ENCODE measurements at places on chromosomes 2 and 18.

DNA sequence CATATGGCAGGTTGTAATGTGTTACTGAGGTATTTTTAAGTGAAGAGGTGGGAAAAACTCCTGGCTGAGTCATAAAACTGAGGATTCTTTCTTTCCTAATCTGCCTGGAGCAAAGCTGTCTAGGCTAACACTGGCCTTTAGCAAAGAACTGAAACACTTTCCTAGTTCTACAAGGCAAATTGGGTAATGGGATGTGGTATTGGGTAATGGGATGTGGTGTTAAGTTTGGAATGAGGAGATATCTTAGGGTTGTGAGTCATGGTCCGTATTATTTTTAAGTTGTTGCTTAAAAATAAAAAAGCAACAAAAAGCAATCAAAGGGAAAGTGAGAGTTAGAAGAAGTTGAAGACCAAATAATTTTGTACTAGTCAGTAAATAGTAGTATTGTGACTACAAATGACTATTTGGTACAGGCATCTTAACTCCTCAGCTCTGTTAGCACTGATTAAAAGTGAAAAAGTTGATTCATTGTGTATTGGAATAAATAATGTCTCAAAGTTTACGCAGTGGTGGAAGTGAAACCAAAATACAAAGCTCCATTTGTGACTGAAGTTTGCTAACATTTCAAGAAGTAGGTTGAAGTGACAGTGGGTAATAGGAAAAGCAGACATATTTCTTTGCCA is 216.8 kb downstream of the CAMKMT start:
- DNase-seq, result no peak

GRCh38 chr2:8217468-8218030 is 464.3 kb upstream of the ID2 start:
- DNase-seq, result no peak

- DNase-seq, result no peak
These were observed 33.0 kb upstream of the PTH2R start for GRCh38 chr2:208373460-208374089.

DNA sequence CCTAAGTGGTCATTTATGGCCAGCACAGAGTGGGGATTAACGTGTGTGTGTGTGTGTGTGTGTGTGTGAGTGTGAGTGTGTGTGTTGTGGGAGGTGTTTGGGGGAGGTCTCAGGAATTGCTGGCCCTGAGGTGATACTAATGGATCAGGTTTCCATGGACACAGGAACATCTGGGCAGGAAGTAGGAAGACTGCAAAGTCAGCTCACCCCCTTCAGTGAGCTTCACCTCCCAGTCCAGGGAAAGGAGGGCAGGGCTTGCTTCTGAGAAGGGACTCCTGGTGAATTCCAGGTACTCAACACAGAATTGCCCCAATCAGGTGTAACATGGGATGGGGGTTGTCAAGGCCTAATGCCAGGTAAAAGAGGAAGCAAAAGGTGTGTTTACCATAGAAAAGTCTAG is 30.3 kb upstream of the IL1R1 start:
- no peak for DNase-seq

DNA sequence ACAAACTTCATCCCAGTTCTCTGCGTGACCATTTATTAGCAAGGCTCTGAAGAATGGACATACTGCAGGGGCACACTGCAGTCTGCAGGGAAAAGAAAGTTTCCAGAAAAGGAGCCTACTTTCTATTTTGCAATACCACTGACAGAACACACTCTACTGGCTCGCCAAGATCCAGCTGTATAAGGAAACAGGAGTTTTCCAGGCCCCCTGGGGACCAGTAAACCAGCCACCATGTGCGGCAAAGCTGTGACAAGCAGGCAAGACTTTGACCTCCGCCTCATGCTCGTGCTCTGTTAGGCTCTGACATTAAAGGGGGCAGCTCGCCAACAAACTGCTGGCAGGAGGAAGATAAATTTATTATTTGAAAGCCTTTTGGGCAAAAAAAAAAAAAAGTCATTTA is 67.3 kb downstream of the CCBE1 start:
- no peak for DNase-seq

DNA sequence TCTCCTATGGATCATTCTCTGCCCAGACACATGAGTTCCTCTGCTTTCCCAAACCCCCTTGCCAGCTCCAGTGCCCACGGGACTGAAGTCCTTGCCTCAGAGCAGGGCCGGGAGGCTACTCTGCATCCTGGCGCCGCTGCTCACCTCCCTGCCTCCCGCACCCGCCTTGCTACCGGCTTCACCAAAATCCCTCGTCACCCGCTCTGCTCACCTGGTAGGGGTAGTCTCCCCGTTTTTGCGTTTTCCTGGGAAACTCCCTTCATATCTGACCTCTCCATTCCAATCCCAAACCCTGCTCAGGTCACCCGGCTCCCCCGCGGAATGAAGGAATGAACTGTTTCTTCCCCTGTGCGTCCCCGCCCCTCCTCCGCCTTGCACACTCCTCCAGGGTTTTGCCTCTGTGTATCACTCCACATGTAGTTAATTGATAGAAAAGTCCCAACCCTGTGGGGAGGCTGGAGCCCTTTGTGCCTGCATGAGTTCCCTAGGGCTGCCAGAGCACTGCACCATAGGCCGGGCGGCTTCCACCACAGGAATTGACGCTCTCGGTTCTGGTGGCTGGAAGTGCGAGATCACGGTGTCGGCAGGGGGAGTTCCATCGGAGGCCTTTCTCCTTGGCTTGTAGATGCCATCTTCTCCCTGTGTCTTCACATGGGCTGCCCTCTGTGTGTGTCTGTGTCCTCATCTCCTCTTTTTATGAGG is 2.0 kb upstream of the DGKD start:
- DNase-seq, result no peak

GRCh38 chr18:42052122-42052708 is 97.2 kb downstream of the PIK3C3 start:
- DNase-seq, result no peak

DNA sequence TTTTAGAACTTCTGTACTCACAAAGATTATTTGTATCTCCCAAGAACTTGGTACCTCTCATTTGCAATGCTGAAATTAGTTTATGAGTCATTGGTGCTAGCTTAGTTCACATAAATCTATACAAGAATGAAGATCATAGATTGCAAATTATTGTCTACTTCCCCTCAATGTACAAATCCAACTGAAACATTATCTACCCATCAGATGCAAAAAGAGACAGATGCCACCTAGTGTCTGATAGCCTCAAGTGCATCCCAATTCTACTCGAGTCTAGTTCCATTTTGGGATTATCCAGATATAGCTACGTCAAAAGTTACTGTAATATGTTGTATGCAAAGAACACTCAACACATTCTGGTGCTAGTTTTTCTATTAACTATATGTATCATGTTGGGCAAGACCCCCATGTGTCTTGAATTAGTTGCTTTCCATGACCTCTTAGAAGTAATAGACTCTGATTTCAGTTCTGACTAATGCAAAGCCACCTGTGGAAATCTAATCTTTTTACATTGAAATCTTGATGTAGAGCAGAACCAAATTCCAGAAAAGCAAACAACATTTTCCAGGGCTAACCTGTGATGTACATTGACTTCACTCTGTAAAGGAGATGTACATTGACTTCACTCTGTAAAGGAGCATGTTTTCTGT is 210.0 kb downstream of the RBM43 start:
- DNase-seq, result peak; percentile 9

- no peak for DNase-seq
These were observed 29.7 kb upstream of the FAHD2A start for GRCh38 chr2:95372845-95373244.

DNA sequence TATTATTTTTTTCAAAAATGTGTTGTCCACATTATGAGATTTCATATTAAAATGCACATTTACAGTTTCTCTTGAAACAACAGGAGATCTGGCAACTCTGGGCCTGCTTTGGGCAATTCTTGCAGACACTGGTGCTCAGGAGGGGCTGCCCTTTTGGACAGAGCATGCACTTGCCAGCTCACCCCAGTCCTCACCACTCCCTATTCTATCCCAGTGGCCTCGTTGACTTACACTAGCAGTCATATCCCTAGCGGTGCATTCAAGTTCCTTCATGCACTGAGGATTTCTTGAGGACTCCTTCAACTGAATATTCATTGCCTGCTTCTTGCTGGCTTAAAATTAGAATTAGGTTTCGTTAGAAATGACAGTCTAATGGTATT is 87.9 kb upstream of the FHL2 start:
- no peak for DNase-seq

DNA sequence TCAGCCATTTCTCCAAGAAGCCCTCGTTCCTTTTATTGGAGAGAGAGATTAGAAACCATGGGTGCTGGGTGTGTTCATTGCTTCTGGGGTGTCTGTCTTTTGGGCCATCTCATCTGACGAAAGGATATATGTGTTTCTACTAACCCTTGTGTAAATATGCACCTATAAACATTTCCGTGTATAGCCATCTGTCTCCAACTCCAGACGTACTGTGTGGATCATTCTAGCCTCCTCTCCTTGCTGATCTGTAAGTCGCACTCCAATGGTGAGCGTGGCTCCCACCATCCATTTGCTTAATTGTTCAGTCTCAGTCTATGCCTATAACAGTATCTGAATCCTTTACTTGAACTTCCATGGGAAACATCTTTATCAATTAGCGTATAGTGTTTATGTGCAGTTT is 1.8 kb downstream of the RBFA start:
- no peak for DNase-seq

GRCh38 chr18:75562216-75562615 is 134.7 kb upstream of the SMIM21 start:
- no peak for DNase-seq

DNA sequence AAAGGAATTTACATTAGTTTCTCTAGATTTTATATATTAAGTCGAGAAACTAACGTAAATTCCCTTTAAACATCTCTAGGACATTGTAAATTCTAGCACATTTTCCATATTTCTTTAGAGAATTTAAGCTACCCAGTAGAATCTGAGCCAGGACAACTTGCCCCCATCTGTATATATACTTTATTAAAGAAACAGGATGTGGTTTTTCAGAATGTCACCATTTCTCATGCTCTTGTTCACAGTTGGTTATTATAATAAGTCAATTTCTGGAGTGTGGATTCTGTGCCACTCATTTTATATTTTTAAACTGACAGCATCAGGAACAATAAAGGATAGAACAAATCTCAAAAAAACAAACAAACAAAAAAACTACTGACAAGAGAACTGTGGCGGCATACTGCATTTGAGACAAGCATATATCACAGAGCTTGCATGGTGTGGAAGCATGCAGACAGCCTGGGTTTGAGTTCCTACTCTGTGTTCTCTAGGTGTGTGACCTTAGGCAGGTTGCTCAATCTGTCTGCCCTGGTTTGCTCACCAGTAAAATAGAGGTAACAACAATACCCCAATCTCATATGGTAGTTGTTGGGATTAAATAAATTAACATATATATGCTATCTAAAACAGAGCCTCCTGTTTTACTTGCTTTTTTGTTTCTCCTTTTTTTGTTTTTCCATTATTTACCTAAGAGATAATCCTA is 61.4 kb upstream of the DNER start:
- DNase-seq, result no peak

DNA sequence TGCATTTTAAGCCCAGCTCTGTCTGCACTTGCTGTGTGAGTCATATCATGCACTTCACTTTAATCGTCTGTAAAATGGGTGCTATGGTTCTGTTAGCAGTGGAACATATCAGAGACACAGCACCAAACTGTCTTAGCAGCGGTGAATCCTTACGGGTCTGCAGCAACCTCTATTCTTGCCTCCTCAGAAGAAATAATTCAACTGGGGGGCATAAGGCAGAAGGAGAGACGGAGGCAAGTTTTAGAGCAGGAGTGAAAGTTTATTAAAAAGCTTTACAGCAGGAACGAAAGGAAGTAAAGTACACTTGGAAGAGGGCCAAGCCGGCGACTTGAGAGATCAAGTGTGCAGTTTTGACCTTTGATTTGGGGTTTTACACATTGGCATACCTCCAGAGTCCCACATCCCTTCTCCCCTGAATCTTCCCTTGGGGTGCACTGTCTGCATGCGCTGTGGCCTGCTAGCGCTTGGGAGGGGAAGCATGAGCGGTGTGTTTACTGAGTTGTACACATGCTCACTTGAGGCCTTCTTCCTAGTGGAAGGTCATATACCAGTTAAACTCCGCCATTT is 109.8 kb downstream of the DDX1 start:
- DNase-seq, result no peak

DNA sequence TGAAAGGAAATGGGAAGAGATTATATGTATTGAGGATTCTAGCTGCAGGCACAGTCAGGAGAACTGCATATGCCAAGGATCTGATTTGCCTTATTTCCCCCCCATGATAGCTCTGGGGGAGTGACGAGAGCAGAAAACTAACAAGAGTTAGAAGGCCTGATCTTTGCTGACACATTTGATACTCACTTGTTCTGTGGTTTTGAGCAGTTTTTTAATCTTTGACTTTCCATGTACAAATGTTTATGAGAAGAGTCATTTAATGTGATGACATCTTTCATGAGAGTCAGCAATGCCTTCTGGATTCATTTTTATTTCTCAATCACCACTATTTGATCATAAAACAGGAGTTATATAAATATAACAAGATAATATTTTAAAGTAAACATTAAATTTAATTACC is 12.7 kb upstream of the SERPINB7 start:
- no peak for DNase-seq

DNA sequence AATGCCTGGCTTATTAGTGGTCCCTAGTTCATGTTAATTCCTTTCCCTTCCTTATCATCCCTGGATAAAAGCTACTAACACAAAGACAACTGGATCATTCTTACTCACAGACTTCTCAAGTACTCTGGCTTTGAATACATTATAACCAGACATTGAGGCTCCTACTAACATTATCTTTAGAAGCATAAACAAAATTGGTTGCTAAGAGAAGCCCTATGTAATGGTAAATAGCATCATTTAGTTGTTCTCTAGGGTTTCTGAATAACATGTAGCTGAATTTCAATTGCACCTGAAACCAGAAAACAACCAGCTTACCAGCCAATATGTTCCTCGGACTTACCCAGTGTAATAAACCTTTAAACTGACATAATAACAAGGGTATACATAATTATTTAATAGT is 114.1 kb upstream of the NCKAP5 start:
- no peak for DNase-seq

- peak; percentile 21 for DNase-seq
These were observed 5.7 kb downstream of the SPOPL start for GRCh38 chr2:138507267-138507666.

- no peak for DNase-seq
These were observed 2.7 kb upstream of the SLC66A3 start for GRCh38 chr2:11152591-11152990.

DNA sequence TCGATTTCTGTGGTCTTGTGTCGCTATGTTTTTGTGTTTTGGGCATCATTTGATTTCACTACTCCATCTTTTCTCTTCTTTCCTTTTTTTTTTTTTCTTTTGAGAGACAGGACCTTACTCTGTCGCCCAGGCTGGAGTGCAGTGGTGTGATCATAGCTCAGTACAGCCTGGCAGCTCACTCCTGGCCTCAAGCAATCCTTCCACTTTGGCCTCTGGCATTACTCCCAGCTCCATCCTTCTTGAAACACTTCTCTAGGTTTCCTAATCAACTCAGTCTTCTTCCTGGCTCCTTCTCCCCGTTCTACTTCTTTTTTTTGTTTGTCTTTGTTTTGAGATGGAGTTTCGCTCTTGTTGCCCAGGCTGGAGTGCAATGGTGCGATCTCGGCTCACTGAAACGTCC is 26.5 kb downstream of the TCF23 start:
- DNase-seq, result no peak

- no peak for DNase-seq
These were observed 32.9 kb upstream of the PPM1B start for GRCh38 chr2:44135771-44136170.

- no peak for DNase-seq
These were observed 36.7 kb downstream of the TTC39C start for GRCh38 chr18:24051031-24051947.

GRCh38 chr2:648476-649424 is 28.5 kb downstream of the TMEM18 start:
- no peak for DNase-seq
